CD4-positive, alpha-beta T cell (primary cell): ENCODE measurements at places on chromosomes 4 and X.

DNA sequence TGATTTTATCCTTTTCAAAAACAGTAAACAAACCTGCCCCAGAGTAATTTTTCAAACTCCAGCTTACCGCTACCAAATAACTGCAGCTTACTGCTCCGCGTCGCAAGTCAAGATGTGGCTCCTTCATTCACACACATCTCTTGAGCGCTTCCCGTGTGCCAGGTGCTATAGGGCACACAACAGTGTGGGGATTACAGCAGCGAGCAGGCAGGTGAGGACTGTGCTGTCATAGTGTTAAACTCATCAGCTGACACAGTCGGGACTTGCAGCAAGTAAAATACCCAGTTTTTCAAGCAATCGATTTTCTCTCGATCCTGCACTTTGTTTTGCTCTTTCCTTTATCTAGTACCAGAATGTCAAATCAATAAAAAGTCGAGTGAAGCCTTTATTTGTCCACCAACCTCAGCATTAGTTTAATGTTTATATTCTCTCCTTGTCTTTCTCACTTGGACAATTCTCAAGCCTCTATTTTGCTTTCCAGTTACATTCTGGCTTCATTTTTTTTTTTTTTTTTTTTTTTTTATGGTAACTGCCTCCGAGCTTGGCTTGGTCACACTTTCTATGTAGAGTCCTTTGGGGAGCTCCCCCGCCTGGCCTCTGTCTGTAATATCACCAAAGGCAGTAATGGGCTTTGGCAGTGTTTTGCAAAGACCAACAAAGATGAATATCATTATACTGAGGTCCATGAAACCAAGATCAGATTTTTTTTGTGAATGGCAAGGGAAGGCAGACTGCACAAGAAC, 8.3 kb upstream of the ASB5 start:
- DNase-seq = no peak

- no peak for DNase-seq
Measured at GRCh38 chr4:36256398-36256891, 12.1 kb upstream of the ARAP2 start.

- DNase-seq = no peak
Measured at GRCh38 chr4:59540311-59540710, 1659.8 kb upstream of the ADGRL3 start.

DNA sequence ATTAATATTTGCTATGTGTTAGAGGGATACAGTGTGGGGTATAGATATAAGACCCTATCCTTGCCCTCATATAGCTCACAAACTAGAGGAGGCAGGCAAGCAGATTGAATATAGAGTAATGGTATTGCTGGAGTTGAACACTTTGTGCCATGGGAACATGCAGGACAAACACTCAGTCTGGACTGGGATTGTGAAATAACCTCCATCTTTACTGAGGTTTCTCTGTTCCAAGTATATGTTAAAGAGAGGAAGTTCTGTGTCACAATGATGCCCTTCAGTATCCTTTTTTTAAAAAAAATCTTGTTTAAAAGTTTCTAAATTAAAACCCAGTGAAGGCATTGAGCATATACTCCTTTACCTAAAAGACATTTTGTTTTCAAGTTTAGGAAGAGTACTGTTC, 8.7 kb downstream of the FABP2 start:
- no peak for DNase-seq

GRCh38 chrX:67635424-67635823, 91.6 kb downstream of the AR start:
- no peak for DNase-seq

- no peak for DNase-seq
Measured at GRCh38 chr4:172996571-172997216, 171.9 kb upstream of the GALNT7 start.

DNA sequence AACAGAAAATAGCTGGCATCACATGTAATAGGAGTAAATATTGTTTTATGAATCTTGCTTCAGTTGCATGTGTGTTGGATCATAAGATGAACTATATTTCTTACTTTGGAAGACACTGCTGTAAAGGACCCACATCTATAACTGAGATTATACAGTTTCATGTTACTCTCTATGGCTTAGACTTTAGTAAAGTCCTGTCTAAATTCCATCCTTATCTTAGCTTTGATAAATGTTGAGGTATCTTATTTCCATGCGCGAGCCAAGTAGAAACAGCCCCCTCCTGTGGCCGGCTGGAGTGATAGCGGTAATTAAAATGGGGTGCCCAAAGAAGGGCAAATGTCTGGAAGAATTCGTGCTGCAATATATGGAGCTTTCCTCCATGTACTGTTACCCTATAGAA, 43.0 kb downstream of the CCDC158 start:
- peak; percentile 18 for DNase-seq
